ENCODE measurements at places on chromosomes 16 and 17.

- no peak for DNase-seq
These were observed 831 bp downstream of the SMIM22 start for GRCh38 chr16:4795828-4796572.

- DNase-seq: no peak
These were observed 28.7 kb downstream of the MMP15 start for GRCh38 chr16:58054289-58054688.

DNA sequence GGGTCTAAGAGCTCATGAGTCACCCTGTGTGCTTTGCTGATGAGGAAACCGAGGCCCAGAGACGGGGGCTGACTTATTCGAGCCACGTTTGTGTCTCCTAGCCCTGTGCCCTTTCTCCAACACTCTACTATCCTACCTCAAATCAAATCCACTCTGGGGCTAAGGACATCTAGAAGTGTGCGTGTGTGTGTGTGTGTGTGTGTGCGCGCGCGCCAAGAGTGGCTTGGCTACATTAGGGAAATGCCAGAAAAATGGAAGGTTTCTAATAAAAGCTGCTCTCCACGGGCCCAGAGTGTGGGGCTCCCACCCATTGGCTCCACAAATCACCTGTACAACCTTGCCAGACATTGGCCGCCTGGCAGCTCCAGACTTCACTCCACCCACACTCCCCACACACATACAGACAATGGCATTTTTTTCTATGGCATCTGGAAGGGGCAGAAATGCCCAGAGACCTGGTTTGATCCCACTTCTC lies 30.3 kb upstream of the PHOSPHO1 start:
- DNase-seq: no peak

GRCh38 chr17:59707971-59708430 lies 547 bp downstream of the VMP1 start:
- no peak for DNase-seq

- no peak for DNase-seq
These were observed 262.8 kb upstream of the MAF start for GRCh38 chr16:79863128-79864031.

DNA sequence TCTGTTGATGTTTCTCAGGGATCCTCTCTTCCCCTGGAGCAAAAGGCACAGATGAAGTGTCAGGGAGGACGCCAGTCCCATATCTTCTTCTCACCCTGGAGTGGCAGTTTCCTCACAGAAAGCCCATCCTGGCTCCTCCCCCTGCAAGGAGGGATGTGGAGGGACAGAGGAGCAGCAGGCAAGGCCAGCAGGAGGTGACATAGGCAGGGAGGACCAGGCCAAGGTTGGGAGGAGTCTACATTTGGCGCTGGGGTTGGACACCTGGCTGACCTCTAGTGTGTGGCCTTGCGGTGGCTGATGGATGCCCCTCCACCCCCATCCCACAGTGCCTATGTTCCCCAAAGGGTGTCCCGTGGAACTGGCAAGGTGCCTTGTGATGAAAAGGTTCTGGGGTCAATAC lies 125.4 kb downstream of the SEC14L1 start:
- no peak for DNase-seq

DNA sequence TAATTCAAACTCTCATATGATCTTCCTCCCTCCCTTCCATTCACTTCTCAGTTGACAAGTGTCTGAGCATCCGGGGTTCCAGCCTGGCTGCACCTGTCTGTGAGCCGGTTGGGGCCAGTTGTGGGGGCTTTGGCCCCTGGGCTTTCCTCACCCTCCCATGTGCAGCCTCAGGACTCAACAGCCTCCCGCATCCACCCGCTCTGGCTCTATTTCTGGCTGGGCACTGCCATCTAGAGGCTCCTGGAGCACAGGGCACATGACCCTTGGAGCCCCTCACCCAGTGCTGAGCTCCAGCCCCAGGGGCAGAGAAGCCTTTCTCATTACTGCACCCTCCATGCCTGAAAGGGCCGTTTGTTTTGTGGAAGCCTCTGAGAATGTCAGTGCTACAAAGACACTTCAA lies 43.3 kb downstream of the HAPSTR1 start:
- peak; percentile 29 for DNase-seq

DNA sequence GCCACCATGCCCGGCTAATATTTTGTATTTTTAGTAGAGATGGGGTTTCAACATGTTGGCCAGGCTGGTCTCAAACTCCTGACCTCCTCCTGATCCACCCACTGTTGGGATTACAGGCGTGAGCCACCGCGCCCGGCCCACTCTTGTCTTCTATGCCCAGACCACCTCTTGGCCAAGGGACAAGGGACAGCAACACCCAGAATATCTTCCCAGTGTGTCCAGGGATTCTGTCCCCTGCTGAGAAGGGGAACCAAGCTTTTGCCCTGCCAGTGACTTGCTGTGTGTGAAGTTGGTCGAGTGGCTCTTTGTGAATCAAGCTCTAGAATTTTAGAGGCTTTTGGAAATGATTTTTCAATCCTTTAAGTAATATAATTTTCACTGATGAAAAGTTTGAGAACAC lies 1.7 kb upstream of the MPO start:
- DNase-seq: no peak

DNA sequence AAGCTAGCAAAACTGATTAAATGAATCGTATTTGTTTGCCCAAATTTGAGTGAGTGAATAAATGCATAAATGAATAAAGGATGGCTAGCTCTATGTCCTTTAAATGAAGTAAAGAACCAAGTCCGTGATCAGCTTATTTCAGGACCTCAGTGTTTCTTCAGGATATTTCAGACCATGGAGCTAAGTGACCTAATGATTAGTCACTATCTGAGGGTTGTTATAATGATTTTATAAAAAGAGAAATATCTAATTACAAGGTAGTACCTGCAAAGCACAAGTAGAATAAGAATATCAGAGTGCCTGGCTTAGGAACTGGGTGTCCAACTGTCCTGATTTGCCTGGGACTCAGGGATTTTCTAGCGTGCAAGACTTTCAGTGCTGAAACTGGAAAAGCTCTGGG lies 12.5 kb downstream of the KCNJ2 start:
- no peak for DNase-seq

DNA sequence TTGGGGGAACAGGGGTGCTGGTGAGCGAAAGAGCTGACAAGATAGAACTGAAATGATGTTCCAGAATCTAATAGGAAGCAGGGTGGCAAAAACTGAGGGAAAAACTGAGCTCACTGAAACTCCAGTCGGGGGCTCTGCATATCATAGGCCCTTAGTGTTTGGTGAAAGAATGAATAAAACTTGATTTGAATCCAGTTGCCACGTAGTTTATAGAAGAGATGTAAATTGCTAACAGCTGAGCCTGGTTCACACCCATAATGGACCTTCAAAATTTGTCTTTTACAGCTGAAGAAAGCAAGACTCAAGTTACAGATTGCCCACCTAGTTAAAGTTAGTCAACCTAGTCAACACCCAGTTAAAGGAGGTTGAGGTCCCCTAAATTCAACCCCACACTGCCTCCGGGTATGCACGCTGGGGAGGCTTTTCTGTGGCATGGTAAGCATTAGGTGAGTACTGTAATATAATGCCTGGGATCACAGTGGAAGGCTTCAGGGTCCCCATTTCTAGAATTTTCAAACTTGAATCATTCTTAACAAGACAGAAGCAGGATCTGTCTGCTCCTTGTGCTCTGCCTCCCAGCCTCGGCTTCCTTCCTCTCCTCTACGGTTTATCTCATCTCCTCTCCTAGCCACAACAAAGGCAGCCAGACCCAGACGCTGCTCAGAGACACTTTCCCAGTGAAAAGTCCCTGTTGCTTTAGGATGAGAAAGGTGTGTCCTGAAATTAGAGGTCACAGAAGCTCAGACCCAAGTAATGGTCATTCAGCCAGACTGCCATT lies 26.9 kb upstream of the SUPT4H1 start:
- no peak for DNase-seq

DNA sequence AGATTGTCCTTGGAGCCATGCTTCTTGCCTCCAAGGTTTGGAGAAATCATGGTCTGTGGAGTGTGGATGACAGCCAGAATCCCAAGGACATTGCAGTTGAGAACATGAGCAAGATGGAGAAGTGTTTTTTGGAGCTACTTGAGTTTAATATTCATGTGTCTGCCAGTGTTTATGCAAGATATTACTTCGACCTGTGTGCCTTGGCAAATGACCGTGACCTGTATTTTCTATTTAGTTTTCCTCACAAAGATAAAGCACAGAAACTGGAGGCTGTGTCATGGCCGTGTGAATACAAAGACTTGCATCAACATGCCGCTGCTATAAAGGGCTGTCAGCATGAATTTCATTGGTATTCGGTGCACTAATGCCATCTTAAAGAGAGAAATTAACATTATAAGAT lies 9.0 kb downstream of the GGA2 start:
- DNase-seq: no peak

DNA sequence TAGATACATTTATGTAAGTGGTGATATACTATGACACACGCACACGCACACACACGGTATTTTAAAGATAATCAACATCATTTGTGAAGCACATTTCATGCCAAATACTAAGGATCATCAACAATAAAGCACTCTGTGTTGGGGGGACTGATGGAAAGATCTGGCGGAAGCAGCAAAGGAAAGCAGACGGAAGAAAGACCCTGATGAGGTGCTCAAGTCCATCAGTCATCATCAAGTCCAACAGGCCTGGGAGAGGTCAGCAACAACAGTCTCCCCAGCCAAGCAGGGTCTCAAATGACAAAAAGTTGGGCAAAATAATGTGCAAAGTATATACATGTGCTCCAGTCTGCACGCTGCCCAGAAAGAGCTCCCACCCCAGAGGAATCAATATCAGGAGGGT lies 55.5 kb downstream of the HIC1 start:
- DNase-seq: no peak

GRCh38 chr17:81285179-81285878 lies 9.8 kb downstream of the SLC38A10 start:
- DNase-seq: no peak

GRCh38 chr16:9095656-9096397 lies 4.4 kb downstream of the HAPSTR1 start:
- DNase-seq: no peak

DNA sequence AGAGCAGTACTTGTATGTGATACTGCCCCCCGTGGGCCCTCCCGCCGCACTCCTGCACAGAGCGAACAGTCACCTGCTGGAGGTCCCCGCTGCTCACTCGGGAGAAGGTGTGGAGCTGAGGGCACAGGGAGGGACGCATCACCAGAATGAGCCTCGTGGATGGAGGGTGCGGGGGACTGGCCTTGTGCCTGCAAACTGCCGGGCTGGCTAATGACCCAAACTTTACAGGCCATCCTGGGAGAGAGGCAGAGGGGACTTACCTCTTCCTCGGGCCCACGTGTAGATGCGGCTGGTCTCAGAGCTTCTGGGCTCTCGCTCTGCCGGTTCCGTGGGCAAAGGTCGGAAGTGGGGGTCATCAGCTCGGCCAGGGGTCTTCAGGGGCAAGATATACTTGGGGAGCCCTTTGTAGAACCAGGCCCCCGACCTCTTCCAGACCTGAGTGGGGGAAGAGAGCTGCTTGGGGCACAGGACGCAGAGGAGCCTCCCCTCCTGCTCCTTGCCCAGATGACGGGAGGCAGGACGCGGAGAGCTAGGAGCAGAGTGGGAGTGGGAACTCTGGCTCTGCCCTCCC lies 65.5 kb upstream of the DOC2B start:
- no peak for DNase-seq

DNA sequence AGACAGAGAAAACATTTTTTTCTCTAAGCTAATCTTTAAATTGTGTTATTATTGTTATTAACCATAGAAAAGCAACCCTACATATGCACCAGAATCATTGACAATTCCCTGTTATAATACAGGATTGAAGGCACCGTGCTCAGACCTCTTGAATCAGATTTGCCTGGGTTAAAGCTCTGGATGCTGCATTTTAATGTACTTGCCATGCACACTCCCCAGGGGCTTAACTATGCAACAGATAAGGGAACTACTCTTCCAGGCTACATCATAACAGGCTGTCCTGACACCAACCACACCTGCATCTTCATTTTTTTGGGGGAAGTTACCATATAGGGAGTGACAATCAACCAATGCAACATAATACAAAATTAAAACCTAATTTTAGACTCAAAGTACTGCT lies 1187.6 kb upstream of the CDH8 start:
- DNase-seq: no peak

DNA sequence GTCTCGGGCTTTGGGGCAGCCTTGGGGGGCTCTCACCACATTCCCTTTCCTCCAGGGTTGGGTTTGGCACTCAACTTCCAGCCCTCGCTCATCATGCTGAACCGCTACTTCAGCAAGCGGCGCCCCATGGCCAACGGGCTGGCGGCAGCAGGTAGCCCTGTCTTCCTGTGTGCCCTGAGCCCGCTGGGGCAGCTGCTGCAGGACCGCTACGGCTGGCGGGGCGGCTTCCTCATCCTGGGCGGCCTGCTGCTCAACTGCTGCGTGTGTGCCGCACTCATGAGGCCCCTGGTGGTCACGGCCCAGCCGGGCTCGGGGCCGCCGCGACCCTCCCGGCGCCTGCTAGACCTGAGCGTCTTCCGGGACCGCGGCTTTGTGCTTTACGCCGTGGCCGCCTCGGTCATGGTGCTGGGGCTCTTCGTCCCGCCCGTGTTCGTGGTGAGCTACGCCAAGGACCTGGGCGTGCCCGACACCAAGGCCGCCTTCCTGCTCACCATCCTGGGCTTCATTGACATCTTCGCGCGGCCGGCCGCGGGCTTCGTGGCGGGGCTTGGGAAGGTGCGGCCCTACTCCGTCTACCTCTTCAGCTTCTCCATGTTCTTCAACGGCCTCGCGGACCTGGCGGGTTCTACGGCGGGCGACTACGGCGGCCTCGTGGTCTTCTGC lies 8.4 kb downstream of the SLC16A3 start:
- no peak for DNase-seq

GRCh38 chr16:81026429-81026828 lies 9.2 kb upstream of the ATMIN start:
- DNase-seq: no peak

DNA sequence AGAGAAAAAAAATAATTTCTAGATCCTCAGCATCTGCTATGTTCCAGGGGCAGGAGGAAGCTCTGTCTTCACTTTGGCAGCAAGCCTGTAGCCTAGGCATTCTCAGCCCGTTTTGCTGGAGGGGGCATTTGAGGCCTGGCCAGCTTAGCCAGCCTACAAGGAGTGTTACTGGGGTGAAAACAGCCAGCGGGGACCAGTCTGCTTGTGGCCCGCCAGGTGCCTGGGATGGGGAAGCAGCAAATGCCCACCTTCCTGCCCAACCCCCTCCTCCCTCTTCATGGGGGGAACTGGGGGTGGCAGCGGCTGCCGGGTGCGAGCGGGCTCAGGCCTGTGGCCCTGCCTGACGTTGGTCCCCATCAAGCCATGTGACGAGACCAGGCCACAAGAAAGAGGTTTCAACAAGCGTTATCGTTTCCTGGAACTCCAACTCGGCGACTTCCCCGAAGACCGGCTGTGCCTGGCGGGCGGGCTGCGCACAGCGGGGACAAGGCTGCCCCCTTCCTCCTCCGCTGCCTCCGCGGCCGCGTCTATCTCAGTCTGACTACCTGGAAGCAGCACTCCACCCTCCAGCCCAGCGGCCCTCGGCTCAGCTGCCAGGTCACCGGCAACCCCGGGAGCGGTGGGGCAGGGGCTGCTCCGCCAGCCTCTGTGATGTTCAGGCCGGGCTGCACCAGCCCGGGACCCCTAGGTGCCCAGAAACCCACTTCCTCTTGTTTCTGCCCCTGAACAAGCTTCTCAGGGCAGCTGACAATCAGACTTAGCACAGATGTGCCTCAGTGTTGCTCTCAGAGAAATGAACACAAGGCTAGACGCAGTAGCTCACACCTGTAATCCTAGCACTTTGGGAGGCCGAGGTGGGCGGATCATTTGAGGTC lies 22.9 kb downstream of the SOCS1 start:
- DNase-seq: peak; percentile 82
